Stimulated activated CD4-positive, alpha-beta T cell treated with anti-CD3 and anti-CD28 coated beads, TNF-alpha, amount 100 ng/mL, for 1 hour (primary cell): ENCODE measurements at places on chromosomes 16 and 17.

DNA sequence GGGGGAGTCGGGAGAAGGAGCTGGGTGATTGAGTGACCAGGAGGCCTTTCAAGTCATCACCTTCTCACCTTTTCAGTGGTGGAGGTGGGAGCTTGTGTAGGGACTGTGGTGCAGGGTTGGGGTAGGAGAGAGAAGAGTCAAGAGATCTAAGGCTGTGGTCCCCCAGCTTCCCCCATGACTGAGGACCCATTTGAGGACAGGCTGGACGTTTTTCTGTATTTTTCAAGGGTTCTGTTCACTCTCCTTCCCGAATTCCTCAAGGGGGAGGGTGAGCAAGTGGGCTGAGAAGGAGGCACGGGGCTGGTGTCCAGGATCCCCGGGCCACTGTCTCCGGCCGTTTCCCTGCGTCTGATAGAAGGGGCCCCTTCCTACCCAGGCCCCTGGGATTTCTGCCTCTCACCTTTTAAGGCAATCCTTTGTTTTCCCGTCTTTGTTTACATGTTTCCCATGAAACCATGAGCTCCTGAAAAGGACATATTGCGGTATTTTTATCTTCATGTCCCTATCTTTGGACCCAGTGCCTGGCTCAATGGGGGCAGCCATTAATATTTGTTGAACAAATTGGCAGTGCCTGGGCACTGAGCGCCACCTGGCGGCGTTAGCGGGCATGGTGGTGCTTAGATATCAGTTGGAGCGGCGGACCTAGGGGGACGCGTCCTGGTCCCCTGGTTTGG, 9.2 kb upstream of the CD300A start:
- DNase-seq, result peak; percentile 42

DNA sequence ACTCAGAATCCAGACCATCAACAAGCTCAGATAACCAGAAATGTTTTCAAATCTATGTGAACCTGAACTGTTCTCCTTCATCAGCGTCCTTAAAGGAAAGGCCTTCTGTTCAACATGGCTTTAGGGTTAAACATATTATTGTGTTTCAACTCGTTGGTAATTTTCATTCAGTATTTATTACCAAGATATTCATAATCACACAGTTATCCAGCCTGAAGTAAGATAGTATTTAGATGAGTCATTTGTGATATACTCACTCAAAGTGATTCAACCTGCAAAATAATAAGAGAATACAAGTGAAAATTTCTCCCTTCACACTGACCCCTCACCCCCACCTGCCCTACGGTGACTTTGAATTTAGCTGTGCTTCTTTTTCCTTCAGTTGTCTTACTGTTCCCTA, 3.0 kb downstream of the CYLD start:
- DNase-seq, result no peak

- no peak for DNase-seq
Observed at GRCh38 chr16:19075511-19075910, 8.1 kb downstream of the COQ7 start.

DNA sequence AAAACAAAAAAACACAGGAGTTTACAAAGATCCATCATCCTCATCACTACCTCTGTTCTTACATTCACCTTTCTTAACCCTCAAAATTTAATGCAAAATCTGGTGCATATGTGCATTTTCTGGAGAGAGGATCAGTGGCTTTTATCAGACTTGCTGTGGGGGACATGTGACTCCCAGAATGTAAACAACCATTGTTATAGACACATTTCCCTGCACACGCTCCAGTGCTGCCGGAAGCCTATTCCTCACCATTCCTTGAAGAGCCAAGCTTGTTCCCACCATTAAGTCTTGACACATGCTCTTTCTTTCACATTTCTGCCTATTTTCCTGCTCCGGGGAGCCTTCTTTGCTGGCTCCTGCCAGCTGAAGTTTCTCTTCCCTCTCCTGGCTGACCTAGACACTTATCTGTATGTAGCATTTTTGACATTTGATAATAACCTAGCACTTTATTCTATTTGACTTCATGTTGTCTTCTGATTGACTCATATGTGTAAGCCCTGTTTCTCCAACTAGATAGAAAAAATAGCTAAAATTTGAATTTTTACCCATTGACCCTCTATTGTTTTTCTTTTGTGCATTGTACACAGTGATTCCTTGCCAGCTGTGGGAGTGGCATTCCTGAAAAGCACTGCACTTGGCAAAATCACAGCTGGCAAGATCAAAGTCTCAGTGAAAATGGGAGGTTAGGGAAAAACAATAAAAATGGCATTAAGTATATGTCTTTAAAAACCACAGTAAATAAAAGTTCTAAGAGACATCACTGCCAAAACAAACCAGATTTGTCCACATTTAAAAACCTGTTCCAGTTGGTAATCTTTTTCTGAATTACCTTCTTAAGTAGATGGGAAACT, 76.8 kb upstream of the CIBAR2 start:
- no peak for DNase-seq

DNA sequence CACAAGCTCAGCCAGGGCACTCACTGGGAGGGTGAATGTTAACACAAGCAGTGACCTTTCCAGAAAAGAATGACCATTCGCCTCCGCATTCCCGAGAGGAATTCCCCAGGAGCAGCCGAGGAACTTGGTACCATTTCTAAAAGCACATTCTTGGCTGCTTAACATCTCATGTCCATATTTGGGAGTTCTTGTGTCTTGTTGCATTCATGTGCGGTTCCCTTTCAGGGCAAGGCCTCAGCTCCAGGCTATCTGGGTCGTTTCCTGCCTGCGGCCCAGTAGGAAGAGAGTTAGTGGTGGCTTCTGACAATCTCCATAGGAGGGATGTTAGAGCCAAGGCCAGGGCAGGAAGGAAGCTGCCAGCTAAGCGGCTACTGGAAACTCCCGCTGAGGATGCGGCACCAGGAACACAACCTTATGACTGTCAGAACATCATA, 27.8 kb upstream of the MEAK7 start:
- DNase-seq, result no peak
